EL (cell line): ENCODE measurements at places on chromosomes 2 and 18.

DNA sequence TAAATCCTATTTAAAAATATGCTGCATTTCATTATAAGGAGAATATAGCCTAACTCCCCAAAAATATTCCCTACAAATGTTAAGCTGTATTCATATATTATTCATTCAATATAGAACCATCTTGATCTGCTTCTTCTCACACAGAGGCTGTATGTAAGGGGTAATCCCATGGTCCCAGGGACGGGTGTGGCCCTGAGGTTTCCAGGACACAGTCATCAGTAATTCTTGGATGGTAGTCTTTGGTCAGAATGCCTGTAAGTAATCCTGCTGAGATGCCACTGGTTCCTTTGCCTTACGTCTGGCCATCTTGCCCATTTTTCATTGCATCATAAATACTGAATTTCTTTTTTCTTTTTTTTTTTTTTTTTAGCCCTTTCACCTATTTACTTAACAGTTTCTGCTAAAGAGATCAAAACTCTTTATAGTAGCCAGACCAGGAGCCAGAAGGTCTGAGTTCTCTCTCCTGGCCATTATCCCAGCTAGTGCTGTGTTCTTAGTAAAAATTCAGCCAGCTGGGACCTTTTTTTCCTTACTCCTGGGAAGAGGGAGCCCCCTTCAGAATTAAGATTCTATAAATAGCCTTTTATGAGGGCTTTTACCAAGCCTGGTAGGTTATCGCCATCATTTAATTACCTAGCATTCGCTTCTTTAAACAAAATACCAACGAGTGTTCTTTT lies 134.9 kb downstream of the SOX11 start:
- no peak for DNase-seq

GRCh38 chr2:6835467-6835866 lies 30.2 kb downstream of the CMPK2 start:
- no peak for DNase-seq

DNA sequence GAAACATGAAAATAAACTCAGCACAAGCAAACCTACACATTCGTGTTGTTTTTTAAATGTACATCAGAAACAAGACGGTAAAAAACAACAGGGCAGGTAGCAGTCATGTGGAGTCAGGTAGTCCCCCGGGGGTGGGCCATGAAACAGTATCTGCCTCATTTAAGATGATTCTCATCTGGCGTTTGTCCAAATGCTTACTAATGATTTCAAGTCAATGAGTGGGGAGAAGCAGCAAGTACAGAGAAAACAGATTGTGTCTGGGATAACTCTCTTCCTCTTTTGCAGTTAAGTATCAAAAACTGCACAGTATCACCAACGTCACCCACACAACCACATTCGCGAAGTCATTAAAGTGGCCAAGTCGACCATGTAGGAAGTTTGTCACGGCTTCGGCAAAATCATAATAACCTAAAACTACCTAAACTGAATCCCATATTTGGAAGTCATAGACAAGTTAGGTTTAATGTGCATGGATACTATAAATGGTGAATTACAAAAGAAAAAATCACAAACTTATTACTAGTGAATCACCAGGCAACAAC lies 1.3 kb downstream of the LAPTM4A start:
- DNase-seq, result peak; percentile 65

- DNase-seq, result no peak
Measured at GRCh38 chr18:31203096-31203793, 40.6 kb upstream of the DSC1 start.

DNA sequence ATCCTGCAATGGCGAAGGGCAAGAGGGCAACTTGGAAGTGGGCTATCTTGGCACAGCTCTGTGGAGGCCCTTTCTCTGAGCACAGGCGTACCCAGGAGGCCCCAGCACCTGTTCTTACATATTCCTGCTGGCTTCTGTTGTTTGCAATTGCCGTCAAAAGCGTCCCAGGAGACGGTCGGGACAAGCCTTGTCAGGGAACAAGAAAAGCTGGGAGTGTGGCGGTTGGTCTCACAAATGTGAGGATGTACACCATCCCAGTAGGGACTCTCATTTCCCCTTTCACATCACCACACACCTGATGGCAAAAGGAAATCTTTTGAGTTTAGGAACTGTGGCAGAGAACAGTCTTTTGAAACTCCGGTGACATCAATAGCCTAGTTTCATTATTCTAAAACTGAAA lies 94.7 kb upstream of the EFEMP1 start:
- no peak for DNase-seq

- no peak for DNase-seq
Measured at GRCh38 chr2:10525573-10526265, 77.6 kb upstream of the ODC1 start.

- no peak for DNase-seq
Measured at GRCh38 chr18:23879126-23879525, 135.4 kb upstream of the TTC39C start.

- no peak for DNase-seq
Measured at GRCh38 chr2:223856584-223856983, 19.2 kb upstream of the AP1S3 start.

DNA sequence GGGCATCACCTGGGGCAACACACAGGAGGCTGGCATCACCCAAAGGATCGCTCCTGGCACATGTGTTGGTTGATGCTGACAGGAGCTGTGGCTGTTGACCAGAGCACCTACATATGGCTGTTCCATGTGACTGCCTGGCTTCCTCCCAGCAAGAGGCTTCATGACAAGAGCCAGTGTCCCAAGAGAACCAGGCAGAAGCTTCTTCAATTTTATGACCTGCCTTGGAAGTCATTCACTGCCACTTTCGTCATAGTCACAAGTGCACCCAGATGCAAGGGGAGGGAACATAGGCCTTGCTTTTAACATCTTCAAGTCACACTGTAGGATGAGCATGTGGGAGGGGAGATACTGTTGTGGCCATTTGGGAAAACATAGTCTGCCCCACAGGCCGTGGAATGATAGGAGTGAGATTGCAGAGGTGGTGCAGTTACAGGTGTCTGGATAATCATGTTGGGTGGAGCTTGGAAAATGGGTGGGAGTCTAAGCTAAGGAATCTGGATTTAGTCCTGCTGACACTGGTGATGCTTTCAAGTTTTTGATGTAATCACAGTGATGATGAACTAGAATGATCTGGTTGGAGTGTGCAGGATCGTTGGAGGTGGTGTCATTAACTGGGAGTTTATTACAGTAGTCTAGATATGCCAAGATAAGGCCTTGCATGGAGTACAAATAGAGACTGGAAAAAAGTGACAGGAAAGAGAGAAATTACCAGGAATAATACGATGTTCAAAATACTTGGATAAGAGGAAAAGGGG lies 107.0 kb downstream of the RAPGEF4 start:
- no peak for DNase-seq

GRCh38 chr2:12304564-12305171 lies 412.1 kb upstream of the TRIB2 start:
- no peak for DNase-seq

DNA sequence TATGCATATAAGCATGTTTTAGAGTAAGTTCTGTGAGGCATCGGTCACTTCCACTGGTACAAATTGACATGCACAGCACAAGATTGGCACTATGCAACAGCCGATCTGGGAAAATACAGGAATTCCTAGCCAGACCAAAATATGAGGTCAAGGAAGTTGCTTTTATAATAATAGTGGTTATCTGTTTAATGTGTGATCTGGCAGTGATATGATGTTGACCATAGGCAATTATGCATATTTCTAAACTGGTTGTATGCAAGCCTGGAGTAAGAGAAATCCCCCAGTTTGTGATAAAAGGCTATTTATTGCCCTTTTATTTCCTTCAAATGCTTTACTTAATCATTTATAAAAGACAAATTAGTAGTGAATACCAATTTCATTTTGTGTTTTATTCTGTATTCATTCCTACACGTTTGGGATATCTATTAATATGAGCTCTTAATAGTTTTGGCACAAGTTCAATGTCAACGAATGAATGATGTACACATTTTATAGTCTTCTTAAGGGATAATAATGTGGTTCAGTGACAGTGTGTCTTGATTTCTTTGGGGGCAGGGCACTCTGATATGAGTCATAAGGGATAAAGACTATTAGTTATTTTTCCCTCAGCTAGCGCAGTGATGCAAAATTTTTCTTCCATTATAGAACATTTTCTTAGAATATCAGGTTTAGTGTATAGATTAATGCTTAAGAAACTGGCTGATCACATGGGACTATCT lies 34.7 kb upstream of the ZEB2 start:
- DNase-seq, result no peak

- DNase-seq, result no peak
Measured at GRCh38 chr2:171087547-171087946, 73.1 kb downstream of the TLK1 start.

- no peak for DNase-seq
Measured at GRCh38 chr2:154143105-154143504, 271.4 kb downstream of the GALNT13 start.
